ENCODE measurements at places on chromosomes 1 and 21.
A peak's percentile ranks its signal among the peaks of the same experiment; 100 is the strongest.

DNA sequence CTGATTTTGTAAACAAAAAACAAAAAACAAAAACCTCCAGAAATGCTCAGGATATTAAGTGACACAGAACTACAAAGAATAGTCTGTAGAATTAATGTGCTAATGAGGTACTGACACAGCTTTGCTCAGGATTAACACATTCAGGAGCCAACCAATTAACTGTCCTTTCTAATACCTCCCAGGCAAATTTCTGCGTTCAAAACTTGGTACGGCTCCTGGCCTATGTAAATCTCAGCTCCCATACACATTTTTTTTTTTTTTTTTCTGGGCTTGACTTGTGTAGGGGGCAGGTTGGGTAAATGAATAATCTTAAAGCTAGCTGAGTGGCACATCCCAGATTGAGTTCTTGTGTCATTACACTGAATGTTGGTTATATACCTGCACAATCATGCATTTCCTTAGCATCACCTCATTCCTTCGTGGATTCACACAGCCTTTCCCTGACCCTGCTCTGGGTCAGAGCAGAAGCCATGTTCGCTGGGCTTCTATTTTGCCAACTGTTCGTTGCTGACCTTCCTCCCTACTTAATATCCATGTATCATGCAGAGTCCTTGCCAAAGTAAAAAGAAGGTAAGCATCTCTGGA lies 12.6 kb upstream of the IER5 start:
- no peak for DNase-seq

- DNase-seq = peak; percentile 80
Observed at GRCh38 chr1:204494281-204495077, at the start of gene PIK3C2B. PIK3C2B (minus strand) TSS chr1:204494805; CDS start chr1:204469802, 25,003 bp downstream.

GRCh38 chr1:15584489-15585363 lies at the start of gene AGMAT:
AGMAT (minus strand) TSS chr1:15585051; CDS start chr1:15584967, 84 bp downstream.
- no peak for DNase-seq

DNA sequence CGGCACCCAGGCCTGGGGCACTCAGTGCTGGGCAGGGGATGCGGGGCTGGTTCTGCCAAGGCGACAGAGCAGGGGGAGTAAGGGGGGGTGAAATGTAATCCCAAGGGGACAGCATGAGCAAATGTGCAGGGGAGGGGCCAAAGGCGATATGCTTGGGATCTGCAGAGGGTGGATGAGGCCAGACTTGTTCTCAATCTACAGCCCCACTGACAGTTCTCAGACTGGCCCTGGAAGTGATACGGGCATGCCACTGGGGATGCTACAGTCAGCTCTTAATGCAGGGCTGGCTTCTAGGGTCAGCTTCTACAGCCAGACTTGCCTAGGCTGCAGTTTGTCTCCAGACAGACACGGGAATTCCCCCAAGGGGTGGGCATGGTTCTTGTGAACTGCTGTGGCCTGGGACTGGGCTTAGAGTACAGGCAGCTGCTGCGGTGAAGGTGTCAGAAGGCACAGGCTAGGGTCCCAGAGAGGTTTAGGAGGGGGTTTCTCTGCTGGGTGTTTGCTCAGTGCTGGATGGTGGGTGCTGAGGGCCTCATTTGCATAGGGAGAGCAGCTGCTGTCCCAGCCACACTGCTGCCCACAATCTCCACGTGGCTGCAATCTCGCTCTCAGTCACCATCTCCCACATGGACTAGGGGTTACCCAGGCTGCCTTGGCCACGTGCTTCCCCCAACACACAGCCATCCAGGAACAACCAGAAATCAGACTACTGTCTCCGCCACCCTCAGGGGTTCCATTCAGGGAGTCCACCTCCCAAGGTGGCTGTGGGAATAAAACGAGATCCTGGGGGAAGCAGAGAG lies 190.1 kb downstream of the HIVEP3 start:
- peak; percentile 43 for DNase-seq

DNA sequence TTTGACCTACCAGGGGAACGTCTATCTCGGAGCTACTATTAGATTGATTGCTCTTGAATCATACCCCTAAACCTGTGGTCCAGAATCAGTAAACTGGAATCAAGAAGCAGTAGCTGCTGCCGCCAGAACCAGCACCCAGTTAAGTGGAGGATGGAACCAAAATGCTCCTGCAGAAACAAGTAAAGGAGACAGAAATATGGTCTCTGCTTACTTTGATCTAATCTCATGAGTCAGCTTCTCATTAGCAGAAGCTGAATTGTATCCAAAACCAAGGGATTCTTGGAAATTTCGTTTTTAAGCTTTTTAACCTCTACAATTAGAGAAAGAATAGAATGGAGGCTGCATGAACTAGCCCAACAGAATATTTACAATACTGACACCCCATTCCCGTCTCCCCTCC lies 42.6 kb upstream of the PIGV start:
- DNase-seq = no peak

- no peak for DNase-seq
Observed at GRCh38 chr1:69991644-69992043, 213.7 kb downstream of the LRRC40 start.

- no peak for DNase-seq
Observed at GRCh38 chr1:178492341-178492740, 4.4 kb downstream of the CLEC20A start.

DNA sequence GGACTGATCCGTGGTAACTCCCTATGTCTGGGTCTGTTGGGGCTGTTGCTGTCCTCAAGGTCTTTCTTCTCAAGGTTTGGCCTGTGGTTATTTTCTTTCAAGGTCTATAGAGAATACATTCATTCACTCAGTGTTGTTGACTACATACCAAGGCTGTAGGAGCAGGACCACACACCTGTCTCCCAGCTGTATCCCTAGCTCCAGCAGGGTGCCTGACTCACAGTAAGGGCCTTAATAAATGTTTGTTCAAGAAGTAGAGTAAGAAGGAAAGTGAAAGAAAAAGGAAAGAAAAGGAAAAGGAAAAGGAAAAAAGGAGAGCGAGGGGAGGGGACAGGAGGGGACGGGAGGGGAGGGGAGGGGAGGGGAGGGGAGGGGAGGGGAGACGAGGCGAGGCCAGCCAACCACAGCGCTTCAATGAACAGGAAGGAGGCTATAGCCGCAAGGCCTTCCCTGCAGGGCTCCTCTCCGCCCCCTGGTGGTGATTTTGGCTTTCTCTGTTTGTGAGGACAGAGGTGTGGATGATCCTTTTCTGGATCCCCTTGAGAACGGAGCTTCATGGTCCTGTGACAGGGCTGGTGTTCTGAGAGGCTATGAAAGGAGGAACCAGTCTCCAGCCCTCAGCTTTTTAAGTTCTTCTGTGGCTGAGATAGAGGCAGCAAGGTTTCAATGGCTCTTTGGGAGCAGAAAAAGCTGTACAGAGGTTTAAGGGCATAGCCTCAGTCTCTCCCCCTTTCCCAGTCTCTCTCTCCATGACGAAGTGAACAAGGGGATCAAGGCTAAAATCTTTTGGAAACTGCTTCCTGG lies 30.6 kb upstream of the LCE5A start:
- DNase-seq = no peak

- no peak for DNase-seq
Observed at GRCh38 chr1:9826616-9827015, 2.9 kb upstream of the CLSTN1 start.

GRCh38 chr1:42845866-42846256 lies 552 bp upstream of the ZNF691 start:
- DNase-seq = no peak

DNA sequence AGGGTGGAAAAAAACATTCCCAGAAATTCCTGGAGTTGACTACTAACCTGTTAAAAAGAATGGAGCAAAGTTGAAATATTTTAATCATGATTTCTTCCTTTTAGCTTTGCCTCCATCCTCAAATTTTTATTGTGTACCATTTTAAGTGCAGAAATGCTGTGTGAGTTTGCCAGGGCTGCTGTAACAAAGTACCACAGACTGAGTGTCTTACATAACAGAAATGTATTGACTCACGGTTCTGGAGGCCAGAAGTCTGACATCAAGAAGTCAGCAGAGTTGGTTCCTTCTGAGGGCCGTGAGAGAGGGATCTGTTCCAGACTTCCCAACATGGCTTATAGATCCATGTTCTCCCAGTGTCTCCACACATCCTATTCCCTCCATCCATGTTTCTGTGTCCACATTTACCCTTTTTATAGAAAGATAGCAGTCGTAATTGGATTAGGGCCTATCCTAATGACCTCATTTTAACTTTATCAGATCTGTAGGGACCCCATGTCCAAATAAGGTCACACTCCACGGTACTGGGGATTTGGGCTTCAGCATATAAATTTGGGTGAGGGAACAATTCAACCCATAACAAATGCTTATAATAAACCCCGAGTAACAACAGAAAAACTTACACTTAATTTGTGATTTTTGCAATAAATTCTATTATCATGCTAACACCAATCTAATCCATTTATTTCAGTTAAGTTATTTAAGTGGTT lies 12.7 kb downstream of the SNX7 start:
- DNase-seq = no peak

DNA sequence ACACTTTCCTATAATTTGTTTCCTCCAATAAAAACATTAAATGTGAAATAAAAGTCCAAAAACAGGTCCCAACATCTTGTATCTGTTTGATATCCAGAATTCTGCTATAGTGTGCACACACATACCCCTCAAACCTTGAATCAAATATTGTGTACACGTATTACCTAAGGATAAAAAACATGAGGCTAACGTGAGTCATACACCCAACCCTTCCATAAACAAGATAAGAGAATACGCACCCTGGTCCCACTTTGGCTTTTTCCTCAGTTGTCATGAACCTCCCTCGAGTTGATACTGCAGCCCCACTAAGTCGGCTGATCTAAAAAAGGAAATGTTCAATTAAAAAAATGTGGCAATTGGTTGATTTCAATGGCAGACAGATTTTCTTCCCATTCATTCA lies 5.2 kb downstream of the KHDC4 start:
- DNase-seq = no peak

DNA sequence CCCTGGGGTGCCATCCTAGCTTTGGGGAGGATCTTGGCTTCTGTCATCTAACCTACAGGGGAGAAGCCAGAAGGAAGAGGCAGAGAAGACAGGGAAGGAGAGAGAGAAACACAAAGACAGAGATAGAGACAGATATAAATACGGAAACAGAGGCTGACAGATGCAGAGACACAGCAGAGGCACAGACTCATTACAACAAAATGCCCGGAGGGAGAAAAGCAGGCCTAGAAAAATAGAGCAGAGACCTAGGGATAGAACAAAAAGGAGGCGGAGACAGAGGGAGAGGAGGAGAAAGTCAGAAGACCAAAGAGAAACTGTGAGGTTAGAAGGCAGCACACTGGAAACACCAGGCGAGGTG lies 1.9 kb downstream of the PEAR1 start:
- no peak for DNase-seq

GRCh38 chr1:200916681-200917080 lies 22.0 kb downstream of the INAVA start:
- no peak for DNase-seq

- DNase-seq = no peak
Observed at GRCh38 chr1:217876896-217877295, 245.8 kb downstream of the SPATA17 start.

- peak; percentile 76 for DNase-seq
Observed at GRCh38 chr1:2459757-2460156, 16.3 kb upstream of the PLCH2 start.

- DNase-seq = no peak
Observed at GRCh38 chr1:154745286-154745731, 124.8 kb downstream of the KCNN3 start.

- peak; percentile 79 for DNase-seq
Observed at GRCh38 chr1:155856975-155857930, at the start of gene GON4L. GON4L (minus strand) TSS chr1:155857214; CDS start chr1:155853780, 3,434 bp downstream.

- no peak for DNase-seq
Observed at GRCh38 chr21:42627527-42628289, 25.7 kb upstream of the PDE9A start.

DNA sequence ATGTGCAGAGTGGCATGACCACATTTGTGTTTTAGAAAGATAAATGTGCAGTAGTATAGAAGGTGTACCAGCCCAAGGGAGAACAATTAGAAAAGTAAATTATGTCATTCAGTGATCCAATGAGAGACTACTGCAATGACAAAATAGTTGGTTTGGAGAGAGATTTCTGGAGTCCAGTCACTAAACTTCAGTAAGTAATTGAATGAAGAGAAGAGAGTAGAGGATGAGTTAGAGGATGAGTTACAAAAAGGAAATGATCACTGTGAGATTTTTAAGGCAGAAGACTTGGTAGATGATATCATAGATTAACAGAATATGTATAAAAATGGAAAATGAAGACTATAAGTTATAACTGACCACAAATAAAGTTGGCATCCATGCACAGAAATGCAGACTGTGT lies 8.4 kb downstream of the CR2 start:
- DNase-seq = no peak

- no peak for DNase-seq
Observed at GRCh38 chr1:168157638-168158037, 20.9 kb upstream of the GPR161 start.

DNA sequence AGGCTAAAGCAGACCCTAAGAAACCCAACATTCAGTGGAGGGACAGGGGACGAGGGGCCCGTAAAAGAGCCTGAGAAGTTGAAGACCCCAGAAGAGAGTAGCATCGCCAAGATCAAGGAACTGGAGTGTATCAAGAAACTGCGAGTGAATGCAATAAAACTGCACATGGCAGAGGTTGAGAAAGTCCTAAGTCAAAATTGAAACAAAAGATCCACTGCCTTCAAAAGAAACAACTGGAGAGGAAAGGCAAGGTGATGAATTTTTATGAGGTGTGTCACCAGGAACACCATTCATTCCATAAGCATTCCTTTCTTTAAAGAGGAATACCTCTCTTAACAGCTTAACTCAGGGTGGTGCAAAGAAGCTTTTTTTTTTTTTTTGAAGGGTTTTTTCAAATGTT lies 38.3 kb upstream of the ADORA3 start:
- DNase-seq = no peak

GRCh38 chr1:101566883-101567538 lies 330.2 kb downstream of the S1PR1 start:
- no peak for DNase-seq

- no peak for DNase-seq
Observed at GRCh38 chr1:19112891-19113696, 97.0 kb downstream of the UBR4 start.

DNA sequence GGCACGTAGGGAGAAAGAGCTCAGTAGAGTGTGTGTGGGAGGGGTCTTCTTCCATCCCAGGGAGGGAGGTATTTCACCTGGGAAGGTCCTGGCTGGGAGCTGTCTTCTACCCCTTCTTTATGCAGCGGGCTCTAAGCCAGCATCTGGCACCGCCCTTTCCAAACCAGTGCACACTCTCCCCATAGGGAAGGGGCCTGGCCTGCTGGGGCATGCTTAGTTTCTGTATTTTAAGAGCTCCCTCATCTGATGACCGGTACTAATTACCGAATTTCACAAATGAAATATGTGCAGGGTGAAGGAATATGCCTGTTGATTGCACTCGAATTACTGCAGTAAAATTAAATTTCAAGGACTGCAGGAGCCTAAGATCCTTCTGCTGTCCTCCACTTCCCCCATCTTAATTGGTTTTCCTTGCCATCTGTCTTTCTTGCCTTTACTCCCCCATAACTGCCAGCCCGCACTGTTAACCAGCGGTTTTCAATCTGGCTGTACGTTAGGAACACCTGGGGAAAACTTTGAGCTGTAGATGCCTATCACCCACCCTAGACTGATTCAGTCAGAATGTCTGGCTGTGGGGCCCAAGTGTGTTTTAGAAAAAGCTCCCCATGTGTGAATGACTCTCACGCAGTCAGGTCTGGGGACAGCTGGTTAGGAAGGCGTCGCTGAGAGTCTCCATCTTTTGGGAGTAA lies 20.1 kb downstream of the GALNT2 start:
- no peak for DNase-seq

- DNase-seq = peak; percentile 42
Observed at GRCh38 chr21:41168391-41169257, 664 bp downstream of the BACE2 start.

Measured in anterior cingulate cortex (tissue), 58 donors.